ENCODE measurements at places on chromosomes 4 and X.

DNA sequence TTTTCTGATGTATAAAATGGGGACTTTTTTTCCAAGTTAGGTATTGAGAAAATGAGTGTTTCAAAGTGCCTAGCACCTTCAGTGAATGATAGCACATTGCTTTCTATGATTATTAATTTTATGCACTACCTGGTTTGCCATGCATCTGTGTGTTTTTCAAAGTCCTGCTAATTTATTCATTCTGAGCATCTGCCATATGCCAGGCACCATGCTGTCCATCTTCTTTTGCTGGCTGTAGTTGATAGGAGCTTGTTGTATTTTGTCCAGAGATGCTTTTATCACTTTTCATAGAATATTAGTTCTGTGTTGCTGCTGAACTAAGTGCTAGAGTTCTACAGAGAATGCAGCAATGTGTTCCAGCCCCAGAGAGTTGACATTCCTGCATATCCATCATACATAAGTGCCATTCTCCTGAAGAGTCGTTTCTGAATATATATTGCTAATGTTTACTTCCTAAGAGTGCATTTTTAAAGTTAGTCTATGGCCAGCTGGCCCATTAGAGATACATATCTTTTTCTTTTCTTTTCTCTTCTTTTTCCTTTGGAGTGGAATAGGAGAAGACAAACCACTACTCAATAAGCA lies 49.0 kb upstream of the CLNK start:
- DNase-seq = no peak

DNA sequence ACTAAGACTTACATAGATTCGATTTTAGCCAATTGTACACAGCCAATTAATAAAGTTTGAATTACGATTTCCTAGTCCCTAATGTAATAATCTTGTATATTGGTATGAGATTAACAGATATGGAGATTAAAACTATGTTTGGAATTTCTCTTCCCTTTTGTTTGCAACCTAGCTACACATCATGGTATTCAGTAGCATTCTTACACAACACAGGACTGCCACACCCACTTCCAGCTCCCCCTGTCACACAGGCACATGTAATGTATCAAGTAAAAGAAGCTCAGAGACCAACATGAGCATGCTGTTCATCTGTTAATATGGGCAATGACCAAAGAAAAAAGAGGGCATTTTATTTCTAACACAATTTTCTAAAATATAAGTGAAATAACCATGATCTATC lies 12.8 kb downstream of the SLC6A14 start:
- no peak for DNase-seq

- no peak for DNase-seq
These were observed 106.4 kb downstream of the RNF150 start for GRCh38 chr4:141026900-141027299.

DNA sequence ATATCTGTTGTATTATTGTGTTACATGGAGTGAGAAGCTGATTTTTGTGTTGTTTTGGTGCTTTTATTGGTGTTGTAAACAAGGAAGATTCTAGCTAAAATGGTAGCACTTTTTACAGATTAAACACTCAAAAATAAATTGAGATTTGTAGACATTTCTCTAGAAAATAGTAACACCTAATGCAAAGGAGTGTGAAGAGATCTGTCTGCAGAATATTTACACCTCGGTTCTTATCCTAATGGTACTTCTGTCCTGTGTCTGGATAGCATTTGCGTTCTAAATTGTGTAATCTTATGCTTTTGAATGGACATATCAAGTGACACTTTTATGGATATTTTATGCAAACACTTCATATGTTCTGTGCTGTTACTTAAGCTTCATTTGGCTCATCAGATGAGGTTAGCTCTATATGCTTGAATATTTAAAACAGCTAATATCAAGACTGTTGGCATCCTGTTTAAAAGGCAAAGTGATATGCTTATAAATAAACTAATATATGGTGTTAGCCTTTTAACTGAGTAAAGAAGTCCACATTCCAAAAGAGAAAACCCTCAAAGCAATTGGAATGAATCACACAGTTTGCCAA lies 6.0 kb downstream of the PCDH7 start:
- no peak for DNase-seq

- DNase-seq = no peak
These were observed 25.2 kb downstream of the WDR44 start for GRCh38 chrX:118370921-118371624.

GRCh38 chrX:74080165-74080564 lies 223.8 kb upstream of the ZCCHC13 start:
- DNase-seq = no peak

GRCh38 chrX:73446831-73447230 lies at the start of gene CDX4:
Gene CDX4 (plus strand): TSS chrX:73447053. CDS start chrX:73447254, 201 bp downstream.
- no peak for DNase-seq

GRCh38 chr4:128463006-128463405 lies 175.4 kb upstream of the PGRMC2 start:
- DNase-seq = no peak

DNA sequence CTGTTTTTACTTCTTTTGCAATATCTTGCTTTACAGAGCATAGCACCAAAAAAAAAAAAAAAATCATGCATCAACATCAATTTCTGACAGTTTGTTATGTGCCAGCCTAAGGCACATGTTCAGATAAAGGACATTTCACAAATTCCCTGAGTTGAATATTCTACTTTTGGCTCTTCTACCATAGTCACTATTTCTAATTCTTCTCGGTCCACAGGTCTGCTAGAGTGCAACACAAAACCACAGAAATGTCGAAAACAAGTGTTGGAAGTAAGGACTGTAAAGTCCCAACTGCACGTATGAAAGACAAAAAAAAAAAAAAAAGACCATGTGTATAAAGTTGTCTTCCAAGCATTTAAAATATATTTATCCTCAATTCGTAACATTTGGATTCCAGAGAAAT lies 494.2 kb upstream of the INTU start:
- no peak for DNase-seq

DNA sequence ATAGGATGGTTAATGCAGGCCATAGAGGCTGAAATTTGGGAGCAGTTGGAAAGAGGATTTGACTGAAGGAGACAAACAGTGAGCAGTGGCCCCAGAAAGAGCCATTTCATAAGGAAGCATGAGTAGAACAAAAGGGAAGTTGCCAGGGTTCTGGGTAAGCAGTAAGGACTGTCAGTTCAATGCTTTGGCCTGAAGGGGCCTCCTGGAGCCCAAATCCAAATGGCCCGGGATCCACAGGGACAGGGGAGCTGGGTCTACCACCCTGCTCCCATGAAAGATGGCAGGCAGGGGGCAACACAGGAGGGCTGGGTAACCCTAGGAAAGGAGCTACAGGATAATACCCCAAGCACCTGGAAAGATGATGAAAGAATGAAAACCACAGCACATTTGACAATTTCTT lies 4.1 kb upstream of the INTS6L start:
- DNase-seq = peak; percentile 12
